ENCODE measurements at places on chromosomes 3 and 15.

DNA sequence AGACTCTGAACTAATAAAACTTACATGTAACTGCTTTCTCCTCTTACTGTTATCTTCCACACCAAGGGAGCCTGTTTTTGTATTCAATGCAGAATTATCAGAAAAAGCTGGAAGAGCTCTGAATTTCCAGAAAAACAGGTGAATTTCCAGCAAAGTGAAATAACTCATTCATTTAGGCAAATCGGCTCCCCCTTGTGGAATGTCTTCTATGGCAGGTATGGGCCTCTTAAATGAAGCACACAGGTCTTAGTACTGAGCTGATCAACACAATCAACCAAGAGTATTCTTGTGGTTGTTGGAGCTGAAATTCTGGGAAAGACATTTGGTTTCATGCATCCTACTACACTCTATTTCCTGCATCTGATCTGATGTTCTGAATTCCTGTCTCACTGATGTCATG, 31.0 kb upstream of the PTPRG start:
- no peak for ATAC-seq

GRCh38 chr3:47414666-47415587, 34.1 kb downstream of the PTPN23 start:
- no peak for ATAC-seq

DNA sequence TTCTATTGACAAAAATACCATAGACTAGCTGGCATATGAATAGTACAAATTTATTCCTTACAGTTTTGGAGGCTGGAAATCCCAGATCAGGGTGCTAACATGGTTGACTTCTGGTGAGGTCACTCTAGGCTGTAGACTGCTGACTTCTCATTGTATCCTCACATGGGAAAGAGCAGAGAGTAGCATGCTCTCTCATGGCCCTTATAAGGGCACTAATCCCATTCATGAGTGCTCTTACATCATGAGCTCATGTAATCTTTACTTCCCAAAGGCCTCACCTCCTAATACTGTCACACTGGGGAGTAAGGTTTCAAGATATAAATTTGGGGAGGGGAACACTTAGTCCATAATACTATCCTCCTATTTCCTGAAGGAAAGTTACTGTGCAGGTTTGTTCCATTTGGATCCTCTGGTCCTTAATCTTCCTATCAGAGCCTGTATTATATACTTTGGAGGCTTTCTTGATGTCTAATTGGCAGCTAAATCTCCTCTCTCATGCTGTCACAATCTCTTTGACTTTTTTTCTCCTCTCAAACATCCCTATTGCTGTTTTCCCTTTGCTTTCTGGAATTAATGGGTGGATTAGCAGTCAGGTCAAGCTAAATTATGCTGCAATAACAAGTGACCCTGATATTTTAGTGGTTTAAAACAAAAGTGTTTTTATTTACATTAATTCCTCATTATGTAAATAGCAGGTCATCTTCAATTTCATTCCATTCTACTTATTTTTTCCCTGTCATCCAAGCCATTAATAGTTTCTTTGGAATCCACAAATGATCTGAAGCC, 23.1 kb upstream of the LEKR1 start:
- ATAC-seq: no peak

- ATAC-seq: no peak
Observed at GRCh38 chr15:25501828-25502446, 63.1 kb upstream of the UBE3A start.

DNA sequence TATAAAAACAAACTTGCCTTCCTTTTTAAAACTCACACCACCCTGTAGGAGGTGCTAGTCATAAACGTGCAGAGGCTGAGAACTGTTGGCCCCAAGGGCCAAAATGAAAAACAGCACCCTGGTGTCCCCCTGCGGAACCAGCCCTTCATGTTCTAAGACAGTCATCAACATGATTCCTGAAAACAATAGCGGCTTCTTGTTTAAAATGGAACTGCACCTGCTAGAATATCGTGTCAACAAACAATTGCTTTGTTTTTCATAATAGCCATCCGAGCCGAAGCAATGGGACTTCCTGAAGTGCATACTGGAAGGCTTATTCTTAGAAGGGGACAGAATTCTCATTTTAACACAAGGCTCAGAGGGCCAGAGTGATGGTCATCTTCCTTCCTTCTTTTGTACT, 43.7 kb downstream of the MECOM start:
- ATAC-seq: no peak

DNA sequence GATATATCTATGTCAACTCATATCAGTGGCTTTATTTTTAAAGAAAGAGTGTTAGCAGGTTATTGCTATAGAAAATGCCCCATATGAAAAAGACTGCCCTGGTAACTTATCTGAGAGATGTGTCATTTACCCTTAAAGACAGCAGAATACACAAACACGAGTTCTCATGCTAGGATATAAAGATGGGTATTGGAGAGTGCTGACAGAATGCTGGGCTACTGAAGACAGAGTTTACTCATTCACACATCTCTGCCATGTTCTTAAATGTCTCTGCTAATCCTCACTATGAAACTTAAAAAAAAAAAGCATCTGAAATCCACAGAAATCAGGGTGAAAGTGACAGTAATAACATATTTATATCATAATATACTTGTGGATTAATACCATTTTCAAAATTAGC, 126.7 kb downstream of the FOXP1 start:
- no peak for ATAC-seq

DNA sequence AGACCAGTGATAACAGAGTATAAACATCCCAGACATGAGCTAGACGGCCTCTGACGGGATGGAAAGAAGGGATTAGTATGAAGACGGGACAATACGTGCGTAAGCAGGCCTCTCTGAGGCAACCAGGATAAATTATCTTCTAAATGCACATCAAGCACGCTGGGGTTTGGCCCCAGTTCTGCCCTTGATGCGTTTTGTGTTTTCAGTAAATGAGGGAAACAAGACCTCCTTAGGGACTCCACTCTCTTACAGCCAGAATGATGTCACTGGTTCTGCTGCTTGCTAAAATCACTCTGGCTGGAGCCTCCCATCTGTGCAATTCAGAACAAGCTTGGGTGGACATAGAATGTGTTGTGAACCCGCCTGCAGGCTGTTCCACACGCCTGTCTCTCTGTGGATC, 156.0 kb upstream of the MCTP2 start:
- peak; percentile 93 for ATAC-seq

GRCh38 chr3:21531909-21532308, 219.1 kb downstream of the ZNF385D start:
- ATAC-seq: no peak

GRCh38 chr3:49171119-49171774, at the start of gene KLHDC8B:
TSS of gene KLHDC8B (plus strand) at chr3:49171598. CDS start at chr3:49172770, 1,172 bp downstream.
- peak; percentile 95 for ATAC-seq

- no peak for ATAC-seq
Observed at GRCh38 chr3:194854659-194855390, 169.1 kb downstream of the FAM43A start.

- no peak for ATAC-seq
Observed at GRCh38 chr3:60599586-60599985, 651.7 kb downstream of the FHIT start.

- ATAC-seq: no peak
Observed at GRCh38 chr15:59524331-59524731, 86.3 kb downstream of the FAM81A start.

DNA sequence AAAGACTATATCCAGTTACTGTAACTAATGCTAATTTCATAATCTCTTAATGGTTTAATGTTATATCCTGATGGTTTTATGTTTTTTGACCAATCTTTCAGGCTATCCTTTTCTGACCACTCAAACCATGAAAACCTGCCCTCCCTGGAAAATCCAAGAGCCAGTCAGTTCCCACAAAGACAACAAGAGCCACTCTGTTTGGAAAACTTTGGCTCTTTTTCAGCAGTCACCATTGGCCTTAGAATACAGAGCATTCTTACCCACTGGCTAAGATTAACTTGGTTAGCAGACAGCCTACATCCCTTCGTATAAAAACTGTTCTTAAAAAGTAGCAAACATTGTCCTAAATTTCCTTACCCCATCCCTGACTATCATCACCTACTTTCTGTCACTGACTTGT, 32.9 kb downstream of the ALCAM start:
- ATAC-seq: no peak

DNA sequence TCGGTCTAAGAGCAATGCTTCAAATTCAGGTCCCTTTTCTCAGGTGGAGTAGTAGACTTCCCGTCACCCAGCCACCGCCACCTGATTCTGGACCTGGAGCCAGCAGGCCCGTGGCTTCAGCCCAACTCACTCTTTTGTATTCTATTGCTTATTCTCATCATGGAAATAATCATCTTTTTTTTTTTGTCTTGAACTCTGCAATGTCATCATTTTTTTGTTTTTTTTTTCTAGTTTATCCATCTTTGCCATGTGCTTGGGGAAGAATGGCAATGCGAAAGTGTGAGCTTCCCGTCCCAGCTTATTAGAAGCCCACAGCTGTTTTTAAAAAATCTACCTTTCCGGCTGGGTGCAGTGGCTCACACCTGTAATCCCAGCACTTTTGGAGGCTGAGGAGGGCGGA, 51.3 kb upstream of the FSTL1 start:
- ATAC-seq: no peak

DNA sequence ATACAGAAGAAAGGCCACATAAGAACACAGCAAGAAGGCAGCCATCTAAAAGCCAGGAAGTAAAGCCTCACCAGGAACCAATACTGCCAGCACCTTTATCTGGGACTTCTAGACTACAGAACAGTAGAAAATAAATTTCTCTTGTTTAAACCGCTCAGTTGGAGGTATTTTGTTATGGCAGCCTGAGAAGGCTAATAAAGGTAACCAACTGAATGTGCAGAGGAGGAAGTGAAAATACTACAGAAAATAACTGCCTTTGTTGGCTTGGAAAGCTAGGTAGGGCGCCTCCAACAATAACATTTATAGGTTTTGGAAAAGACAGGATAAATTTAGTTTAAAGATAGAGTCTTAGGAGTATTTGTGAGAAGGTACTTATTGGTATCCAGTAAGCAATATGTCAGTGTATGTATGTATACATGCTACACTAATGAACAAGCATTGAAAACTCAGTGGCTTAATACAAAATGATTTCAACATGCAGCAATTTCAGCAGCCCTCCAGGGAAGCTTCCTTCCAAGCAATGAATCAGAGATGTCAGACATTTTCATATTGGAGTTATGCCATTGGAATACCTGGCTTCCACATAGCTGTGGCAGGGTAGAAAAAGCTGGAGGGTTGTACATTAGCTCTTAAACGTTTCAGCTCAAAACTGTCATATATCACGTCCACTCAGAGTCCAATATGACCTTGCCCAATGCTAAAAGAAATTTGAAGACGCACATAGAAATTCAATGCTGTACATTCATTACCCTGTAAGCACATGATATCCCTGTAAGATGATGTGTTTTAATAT, 48.9 kb downstream of the ZBBX start:
- no peak for ATAC-seq

- no peak for ATAC-seq
Observed at GRCh38 chr15:90040618-90041017, 39.5 kb downstream of the ZNF710 start.

- no peak for ATAC-seq
Observed at GRCh38 chr3:189839576-189839975, 208.4 kb downstream of the TP63 start.

GRCh38 chr3:25508901-25509300, 80.8 kb downstream of the RARB start:
- ATAC-seq: peak; percentile 87

- ATAC-seq: no peak
Observed at GRCh38 chr3:177519588-177519987, 322.3 kb upstream of the TBL1XR1 start.

GRCh38 chr3:146308682-146309081, 57.8 kb upstream of the PLSCR4 start:
- peak; percentile 73 for ATAC-seq

- ATAC-seq: no peak
Observed at GRCh38 chr15:56871867-56872266, 46.6 kb upstream of the TCF12 start.

DNA sequence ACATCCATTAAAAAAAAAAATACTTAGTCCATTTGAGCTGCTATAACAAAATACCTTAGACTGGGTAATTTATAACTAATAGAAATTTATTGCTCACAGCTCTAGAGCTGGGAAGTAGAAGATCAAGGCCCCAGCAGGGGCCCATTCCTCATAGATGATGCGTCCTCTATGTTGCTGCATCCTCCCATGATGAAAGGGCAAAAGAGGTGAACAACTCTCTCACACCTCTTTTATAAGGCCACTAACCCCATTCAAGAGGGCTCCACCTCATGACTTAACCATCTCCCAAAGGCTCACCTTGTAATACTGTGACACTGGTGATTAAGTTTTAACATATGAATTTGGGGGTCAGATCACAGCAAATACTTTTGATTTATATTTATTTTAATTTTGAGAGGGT, 3.0 kb upstream of the TLNRD1 start:
- no peak for ATAC-seq

DNA sequence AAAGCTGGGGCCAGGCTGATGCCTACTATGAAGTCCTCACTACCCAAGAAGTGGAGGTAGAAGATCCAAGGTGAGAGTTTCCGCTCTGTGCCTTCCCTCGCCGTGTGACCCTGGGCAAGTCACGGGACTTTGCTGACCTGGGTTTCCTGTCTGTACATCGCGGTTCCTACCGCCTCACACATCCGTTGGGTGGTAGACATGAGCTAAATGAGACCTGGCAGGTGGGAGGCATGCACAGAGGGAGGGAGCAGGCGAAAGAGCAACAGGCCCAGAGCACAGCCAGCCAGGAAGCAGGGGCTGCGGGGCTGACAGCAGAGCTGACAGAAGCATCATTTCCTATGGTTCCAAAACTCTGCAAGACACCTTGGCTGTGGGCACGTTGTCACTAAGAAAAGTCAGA, 157.3 kb upstream of the BHLHE40 start:
- no peak for ATAC-seq

DNA sequence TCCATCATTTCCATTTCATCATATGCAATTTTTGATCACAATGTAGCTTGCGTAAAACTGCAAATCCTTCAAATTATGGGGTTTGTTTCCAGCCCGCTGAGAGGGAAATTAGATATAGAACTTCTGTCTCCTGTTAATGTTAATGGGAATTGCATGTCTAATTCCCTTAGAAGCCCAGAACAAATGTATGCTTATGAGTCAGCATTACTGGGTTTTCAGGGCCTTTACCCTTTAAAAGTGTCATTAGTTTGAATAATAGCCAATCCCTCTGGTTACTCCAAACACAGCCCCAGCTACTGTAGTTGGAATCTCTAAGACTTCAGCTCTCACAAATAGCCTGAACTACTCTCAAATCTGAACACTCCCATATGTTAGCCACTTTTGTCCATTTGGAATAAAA, 439.4 kb downstream of the C3orf38 start:
- ATAC-seq: no peak

- ATAC-seq: peak; percentile 2
Observed at GRCh38 chr15:40511093-40511471, 40.3 kb downstream of the CHST14 start.

GRCh38 chr3:64799606-64800005, 111.8 kb upstream of the ADAMTS9 start:
- ATAC-seq: no peak

DNA sequence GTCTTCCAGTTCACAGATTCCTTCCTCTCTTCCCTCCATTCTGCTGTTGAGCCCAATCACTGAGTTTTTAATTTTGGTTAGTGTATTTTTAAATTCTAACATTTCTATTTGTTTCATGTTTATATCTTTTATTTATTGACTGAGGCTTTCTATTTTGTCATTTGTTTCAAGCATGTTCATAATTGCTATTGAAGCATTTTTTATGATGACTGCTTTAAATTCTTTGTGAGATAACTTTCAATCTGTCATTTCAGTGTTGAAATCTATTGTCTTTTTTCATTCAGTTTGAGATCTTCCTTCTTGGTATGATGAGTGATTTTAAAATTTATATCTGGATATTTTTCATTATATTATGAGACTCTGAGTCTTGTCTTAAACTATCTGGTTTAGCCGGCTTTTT, 192.3 kb downstream of the RPLP1 start:
- no peak for ATAC-seq

GRCh38 chr15:99473981-99474906, 91.5 kb upstream of the MEF2A start:
- ATAC-seq: no peak

GRCh38 chr3:126128504-126129397, 44.8 kb upstream of the SLC41A3 start:
- no peak for ATAC-seq

All from gastroesophageal sphincter (tissue), 4 donors.